GM12892 (cell line): ENCODE measurements at places on chromosomes 7 and 10.
A peak's percentile ranks its signal among the peaks of the same experiment; 100 is the strongest.

DNA sequence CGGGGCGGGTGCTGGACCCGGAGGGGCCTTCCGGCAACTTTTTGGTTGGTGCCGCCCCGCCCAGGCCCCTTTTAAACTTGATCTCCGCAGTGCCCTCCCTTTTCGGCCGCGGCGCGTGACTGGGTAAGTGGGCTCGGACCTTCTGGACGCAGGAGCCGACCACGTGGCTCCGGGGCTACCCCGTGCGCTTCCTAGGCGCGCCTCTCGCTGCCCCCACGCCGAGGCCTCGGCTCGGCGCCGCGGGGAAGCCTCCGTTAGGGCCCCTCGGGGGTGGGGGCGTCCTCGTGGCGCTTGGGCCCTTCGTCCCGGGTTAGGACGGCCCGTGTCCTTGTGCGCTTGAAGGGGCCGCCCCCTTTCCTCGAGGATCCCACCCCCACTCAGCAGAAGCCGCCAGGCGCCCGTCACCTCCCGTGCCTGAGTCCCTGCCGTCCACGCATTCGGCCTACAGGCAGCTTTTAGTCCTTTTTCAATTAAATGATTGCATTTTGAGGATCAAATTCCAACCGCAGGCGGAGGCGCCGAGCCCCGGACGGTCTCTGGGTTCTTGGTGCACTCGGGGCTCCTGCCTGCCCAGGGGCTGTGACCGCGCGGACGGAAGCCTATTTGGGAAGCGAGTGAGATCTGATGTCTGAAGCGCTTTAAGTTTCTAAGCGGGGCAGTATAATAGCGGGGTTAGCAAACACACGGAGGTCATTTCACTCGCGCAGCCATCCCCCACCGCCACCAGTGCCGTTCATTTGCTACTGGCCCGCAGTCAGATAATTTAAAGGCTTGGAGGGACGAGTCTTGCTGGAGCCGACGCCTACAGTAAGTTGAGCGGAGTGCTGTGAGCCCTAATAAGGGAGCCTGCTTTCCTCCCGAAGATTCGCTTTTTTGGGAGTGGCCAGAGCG, 31.8 kb upstream of the TOMM7 start:
- DNase-seq, result peak; percentile 90

DNA sequence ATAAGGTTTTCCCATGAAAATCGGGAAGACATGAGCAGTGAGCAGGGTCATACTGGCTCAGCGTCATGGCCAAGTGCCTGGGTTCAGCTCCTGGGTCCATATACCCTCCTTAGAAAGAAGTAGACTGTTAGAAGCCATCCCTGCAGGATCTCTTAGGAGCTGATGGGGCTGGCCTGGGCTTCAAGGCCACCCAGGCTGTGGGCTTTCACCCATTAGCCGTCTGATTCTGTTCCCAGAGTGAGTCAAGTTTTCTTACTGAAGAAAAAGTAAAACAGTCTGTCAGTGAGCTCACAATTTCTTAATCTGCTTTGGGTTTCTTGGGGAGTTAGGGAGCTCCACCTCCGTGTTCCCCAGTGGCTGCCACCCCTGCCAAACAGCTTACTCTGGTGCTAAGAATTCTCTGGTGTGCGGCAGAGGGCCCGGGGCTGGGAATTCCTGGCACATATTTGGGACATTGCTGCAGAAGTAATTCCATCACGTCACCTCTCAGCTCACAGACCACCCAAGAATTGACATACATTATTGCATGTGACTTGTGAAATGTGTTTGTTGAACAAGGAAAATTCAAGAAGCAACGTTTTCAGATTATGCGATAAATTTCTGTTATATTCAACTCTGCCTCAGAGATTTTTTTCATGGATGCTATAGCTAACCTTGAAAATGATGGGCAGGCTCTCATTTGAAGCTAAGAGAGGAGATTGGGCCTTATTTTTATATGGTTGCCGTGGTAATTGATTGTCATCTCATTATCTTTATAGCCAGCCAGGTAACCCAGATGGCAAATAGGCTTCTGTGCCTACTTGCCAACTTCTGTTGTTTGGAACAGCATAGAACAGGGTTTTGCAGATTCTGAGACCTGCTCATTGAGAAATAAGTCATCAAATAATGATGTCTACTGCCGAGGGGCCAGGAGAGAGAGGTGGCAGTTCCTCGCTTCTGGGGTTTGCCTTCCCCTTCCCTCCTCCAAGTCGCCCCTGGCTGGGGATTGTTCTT, 166.4 kb downstream of the CHN2 start:
- DNase-seq, result no peak

GRCh38 chr7:143300959-143301935, 13.1 kb downstream of the CASP2 start:
- DNase-seq, result no peak

DNA sequence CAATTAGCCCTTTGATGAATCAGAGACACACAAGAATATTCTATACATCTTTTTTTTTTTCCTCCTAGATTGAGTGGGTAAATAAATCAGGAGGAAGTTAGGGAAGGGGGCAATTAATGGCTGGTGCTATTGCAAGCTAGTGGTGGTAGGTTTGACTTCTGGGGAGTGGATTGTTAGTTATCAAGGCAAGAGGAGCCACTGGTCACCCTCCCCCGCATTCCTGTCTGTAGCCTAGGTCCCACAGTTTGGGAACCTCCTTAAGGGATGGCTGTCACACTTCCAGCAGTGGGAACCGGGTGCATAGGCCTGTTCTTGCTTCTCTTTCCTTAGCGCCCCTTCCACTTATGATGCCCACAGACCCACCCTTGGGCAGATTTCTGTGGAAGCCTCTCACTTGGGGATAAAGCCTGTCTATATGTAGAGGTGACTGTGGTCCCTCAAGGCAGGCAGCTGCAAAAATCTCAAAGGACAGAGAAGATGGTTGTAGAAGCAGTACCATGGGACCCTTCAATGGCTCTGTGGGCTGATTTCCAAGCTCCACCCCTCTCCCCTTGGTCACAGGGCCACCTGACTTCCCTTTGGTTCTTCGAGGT, 2.3 kb upstream of the ADCK2 start:
- DNase-seq, result no peak

- no peak for DNase-seq
Observed at GRCh38 chr7:2032876-2033407, 199.8 kb downstream of the MAD1L1 start.

DNA sequence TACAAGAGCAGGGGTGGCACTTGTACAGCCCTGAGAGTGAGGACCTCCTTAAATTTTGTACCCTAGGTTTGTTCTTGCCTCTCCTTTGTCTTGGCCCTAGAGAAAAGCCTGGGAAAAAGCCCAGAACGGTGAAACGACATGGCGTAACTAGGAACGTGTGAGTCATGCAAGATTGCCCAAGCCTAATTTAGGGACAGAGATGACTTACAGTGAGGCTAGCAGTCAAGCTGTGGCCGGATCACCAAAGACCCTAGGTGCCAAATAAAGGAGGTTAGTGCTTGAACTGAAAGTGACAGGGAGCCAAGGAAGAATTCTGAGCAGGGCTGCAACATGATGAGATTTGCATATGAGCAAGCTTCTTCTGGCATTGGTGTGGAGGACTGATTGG, 25.1 kb downstream of the TBXAS1 start:
- DNase-seq, result no peak

GRCh38 chr7:94041529-94041928, 37.4 kb upstream of the BET1 start:
- no peak for DNase-seq

GRCh38 chr7:34025600-34025999, 120.3 kb downstream of the BMPER start:
- DNase-seq, result no peak

GRCh38 chr7:114956702-114957101, 34.8 kb downstream of the MDFIC start:
- no peak for DNase-seq

DNA sequence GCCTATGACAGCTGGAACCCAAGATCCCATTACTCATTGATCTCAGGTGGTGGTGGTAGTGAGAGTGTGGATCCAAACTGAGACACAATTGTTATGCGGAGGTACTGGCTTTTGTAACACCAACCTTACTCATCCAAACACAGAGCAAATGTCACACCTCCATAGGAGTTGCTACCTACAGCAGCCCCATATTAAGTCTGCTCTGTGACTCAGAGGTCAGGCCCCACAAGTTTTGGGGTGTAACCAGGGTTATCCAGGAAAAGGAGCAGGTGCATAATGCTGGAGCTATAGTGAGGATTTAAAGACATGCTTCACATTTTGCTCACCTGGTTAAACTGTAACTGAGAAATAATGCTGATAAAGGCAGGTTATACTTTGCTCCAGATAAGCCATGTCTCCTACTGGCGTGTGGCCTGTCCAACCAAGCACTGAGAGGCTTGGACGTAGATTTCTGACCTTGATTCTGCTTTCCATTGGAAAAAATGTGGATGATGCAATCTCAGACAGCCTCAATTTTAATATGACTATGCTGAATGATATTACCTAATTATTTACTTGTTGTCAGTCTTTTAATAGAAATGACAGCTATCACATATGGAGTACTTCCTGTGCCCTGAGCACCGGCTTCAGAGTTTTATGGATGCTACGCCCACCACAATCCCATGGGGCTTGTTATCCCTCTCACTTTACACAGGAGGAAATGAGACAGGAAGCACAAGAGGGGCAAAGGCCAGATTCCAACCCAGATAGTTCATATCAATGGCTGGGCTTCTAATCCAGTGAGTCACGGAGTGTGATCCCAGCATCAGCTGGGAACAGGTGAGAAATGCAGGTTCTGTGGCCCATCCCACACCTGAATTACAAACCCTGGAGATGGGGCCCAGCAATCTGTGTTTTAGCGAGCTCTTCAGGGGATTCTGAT, 181.3 kb downstream of the CHN2 start:
- no peak for DNase-seq

DNA sequence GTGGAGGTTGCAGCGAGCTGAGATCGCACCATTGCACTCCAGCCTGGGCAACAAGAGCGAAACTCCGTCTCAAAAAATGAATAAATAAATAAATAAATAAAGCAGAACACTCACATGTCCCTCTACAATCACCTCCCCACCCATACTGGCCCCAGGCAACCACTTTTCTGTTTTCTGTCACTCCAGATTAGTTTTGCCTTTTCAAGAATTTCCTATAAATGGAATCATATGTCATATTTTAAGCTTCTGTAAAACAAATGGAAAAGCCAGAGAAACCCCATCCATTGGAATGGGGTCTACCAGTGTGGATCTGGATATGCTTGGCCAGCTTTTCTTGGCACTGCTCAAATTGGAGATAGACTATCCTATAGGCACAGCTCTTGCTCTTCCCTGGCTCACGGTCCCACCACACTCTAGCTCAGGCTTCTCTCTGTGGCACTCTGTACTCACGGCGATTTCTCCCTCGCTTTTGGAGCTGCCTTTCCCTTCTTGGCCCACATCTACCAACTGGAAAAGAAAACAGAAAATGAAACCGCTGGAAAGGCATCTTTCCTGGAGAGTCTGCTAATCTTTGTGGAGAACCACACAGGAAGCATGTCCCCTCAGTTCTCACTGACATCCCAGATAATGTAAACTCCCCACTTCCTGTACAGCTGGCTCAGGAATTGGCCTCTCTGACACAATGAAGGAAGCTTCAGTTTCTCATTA, 210.1 kb downstream of the JCAD start:
- no peak for DNase-seq

GRCh38 chr10:120982507-120982906, 131.3 kb downstream of the WDR11 start:
- DNase-seq, result no peak

GRCh38 chr10:9416331-9416730, 1361.8 kb downstream of the GATA3 start:
- no peak for DNase-seq

DNA sequence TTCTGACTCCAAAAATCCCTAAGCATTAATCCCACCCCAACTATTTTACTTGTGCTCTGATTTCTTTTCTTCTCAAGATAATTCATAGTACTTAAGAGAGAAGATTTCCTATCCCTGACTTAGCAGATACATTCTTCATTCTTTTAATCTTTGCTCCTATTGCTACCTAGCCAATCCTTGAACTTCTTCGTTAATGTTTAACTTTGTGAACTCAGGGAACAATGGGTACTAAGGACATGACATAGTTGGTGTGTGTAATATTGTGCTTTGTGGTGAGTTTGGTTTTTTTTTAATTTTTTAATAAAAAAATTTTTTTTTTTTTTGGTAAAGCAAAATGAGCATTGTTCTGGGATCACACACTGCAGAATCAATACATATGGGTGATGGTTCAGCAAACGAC, 166.2 kb downstream of the CHCHD3 start:
- no peak for DNase-seq

GRCh38 chr7:81213394-81213793, 294.5 kb upstream of the SEMA3C start:
- DNase-seq, result no peak

DNA sequence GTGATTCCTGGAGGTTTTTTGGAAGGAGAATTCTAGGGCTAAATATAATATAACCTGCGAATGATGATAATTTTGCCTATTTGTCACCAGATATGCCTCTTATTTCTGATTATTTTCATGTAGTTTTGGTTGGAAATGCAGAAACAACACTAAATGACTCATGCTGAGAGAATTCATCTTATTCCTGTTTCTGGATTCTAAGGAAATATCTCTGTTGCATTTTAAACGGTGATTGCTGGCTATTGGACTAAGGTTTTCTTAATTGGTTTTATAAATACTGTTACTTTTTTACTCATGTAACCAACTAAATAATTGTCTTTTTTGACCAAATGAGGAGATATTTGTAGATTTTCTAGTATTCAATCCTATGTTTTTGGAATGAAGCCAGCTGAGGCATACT, 204.9 kb upstream of the NPSR1 start:
- no peak for DNase-seq

DNA sequence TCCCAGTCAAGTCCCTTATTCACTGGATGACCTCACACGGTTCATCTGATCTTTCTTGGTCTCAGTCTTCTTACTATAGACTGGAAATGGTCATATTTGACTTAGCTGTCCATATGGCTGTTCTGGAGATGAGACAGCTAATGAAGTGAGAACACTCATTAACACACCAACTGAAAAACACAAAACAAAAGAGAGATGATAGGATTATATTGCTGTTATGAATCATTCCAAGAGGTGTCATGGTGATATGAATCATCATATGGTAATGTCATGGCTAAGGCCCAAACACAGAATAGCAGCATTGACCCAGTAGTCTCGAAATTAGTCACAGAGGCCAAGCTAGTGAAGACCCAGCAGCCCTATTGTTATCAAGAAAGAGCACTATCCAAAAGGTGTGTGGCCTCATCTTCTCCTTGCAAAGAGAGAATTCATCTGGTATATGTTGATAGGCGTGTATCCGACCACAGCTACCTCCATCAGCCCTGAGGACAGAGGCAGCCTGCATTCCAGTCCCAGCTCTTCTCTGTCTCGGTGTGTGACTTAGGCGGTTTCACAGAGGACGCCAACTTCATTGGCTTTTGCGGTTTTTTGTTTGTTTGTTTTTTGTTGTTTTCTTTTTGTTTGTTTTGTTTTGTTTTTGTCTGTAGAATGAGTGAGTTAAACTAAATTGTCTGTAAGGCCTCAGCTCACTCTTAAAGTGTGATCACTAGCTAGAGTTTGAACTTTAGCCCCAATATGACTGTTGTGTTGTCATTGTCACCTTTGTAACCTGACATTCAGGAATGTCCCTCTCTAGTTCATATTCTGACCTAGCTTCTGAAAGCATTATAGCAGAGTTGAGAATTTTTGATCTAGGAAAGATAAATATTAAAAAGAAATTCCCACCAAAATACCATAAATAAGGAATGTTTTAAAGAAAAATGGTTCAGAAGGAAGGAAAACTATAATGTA, 97.4 kb upstream of the PDCD4 start:
- peak; percentile 38 for DNase-seq
